ENCODE measurements at places on chromosomes 11 and 22. TPM values are rescaled to one million over a fixed set of nuclear protein-coding genes. Genes with fewer than 3 reads are reported as not detected.

- no peak for ATAC-seq
Measured at GRCh38 chr11:36273110-36273509, 16.1 kb downstream of the COMMD9 start.

DNA sequence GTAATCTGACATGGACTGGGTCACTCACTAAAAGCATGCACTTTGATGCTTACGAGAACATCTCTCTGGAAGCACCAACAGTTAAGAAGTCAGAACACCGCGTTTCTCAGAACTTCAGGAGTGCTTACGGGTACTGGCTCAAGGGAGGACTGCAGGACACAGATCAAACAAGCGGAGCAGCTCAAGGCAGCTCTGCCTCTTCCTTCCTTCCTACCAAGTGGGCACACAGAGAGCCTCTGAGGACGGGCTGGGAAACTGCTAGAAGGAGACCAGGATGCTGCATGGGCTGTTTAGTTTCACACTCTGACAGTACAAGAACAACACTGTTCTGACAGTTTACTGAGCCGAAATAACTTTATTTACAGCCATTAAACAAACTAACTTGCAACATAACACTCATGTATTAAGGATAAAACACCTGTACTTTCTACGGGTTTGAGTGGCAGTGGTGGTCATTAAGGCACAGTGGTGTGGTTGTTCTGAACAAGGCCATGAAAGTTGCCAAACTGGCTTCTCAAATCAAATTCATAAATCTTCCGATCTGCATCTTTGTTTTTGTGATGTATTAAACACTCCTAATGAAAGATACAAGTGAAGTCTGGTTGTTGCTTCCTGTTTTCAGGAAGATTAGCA, 37.5 kb downstream of the ARFGAP3 start:
- ATAC-seq = no peak

GRCh38 chr11:116596346-116597260, 176.2 kb downstream of the BUD13 start:
- ATAC-seq = no peak

KCNJ4 gene
- not detected for total RNA-seq

Data from gastroesophageal sphincter (tissue), 4 donors.